ENCODE measurements at places on chromosomes 12 and 14. TPM values are rescaled to one million over a fixed set of nuclear protein-coding genes. Genes with fewer than 3 reads are reported as not detected.

The INF2 gene
- 124 TPM for total RNA-seq

GRCh38 chr12:32517966-32518365 is 118.6 kb downstream of the FGD4 start:
- no peak for DNase-seq
- H3K27ac ChIP-seq = no peak overlapping the region
- H3K36me3 ChIP-seq = no peaks in the 10 kb centered on the region
- no peaks in the 10 kb centered on the region for H3K27me3 ChIP-seq
- no peaks in the 10 kb centered on the region for H3K4me1 ChIP-seq

The SIX4 gene
- 0.13 TPM for total RNA-seq

The CD27 gene
- total RNA-seq = 115 TPM

The ADCY4 gene
- 8.5 TPM for total RNA-seq

The RTL1 gene
- not detected for total RNA-seq

GRCh38 chr12:13223941-13224340 is 27.4 kb downstream of the EMP1 start:
- no peaks in the 10 kb centered on the region for H3K4me1 ChIP-seq
- DNase-seq = no peak
- no peak overlapping the region for H3K4me3 ChIP-seq
- no peak overlapping the region for H3K27ac ChIP-seq

DNA sequence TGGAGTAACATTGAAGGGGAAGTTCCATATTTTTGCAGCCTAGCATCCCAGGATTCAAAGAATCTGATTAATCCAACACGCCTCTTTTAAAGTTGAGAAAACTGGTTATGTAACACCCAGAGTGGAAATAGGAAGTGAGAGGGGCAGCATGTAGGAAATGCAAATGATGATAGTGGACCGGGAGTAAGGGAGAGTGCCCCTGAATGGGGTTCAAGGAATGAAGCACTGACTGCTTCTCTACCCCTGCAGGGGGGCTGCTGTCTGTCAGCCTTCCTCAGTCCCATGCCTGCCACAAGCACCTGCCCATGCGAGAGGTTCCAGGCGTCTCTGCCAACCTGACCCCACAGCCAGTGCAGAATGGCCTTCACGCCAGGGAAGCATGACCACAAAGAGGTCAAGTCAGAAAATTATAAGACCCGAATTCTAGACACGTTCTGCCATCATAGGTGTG is 126.5 kb upstream of the CCND2 start:
- H3K4me3 ChIP-seq = no peak overlapping the region
- H3K27ac ChIP-seq = peak overlapping the region; percentile 0
- no peaks in the 10 kb centered on the region for H3K27me3 ChIP-seq
- no peak for DNase-seq

All from T-cell (primary cell).